BJ (cell line): ENCODE measurements at places on chromosomes 4 and X. TPM values are rescaled to one million over a fixed set of nuclear protein-coding genes. Genes with fewer than 3 reads are reported as not detected.
A peak's percentile ranks its signal among the peaks of the same experiment; 100 is the strongest.

DNA sequence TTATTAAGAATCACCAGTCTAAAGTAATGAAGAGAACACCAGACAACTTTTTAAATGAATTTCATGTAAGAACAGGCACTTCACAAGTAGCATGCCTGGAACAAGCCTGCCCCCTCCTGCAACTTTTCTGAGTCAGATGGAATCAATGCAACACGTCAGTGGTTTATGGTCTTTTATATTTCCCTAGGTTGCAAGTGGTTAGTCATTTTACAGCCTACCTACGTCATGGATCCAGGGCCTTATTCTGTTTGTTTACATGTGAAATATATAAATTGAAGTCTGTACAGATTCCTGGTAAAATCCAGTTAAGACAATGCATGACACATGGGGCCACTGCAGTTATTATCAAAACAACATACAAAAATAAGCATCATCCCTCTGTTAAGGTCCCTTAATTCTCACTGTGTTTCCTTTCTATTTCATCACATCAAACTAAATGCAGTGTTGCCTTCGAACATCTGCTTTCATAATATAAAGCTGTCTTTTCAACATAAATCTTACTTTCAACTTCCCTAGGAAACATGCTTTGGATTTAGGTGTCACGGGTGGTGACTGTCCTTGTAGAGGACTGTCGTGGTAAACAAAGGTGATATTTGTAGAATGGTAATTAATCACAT is 309.3 kb downstream of the FRMPD4 start:
- DNase-seq, result peak; percentile 74

- no peak for DNase-seq
These were observed 93.7 kb downstream of the CLNK start for GRCh38 chr4:10590896-10591295.

GRCh38 chrX:53288189-53288588 is 6.8 kb upstream of the IQSEC2 start:
- no peak for DNase-seq

DNA sequence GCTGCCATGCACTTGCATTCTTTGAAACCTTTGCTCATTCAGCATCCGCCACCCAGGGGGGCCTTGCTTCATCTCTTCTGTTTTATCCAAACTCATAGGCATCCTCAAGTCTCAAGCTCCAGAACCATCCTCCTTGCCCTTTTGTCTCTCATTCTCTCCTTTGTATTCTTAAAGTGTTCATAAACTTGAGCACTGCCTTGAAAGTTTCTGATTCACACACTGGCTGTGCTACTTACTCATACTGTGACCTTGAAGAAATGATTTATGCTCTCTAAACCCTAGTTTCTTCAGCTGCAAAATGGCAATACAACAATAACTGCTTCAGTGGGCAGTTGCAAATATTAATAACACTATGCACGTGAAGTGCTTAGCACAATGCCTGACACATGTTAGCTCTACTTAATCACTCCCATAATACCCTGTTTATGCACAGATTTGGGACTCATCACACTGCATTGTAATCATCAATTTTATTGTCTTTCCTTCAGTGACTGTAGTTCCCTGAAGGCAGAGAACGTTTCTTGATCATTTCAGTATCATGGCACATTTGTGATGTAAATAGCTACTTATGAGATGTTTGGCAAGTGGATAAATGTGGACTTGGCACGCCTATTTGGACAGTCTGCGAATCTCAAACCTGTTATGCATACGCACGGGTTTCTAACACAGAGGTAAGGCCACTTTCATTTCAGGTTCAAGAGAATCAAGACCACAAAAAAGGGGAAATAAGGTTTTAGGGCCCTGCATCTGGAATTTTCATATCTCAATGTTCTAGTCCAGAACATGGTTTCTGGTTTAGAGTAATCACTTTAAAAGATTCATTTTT is 291.0 kb downstream of the LDB2 start:
- DNase-seq, result no peak

- DNase-seq, result no peak
These were observed 198.5 kb downstream of the RELL1 start for GRCh38 chr4:37487668-37488067.

- no peak for DNase-seq
These were observed 76.9 kb downstream of the SLC39A8 start for GRCh38 chr4:102268355-102268754.

GRCh38 chr4:22435652-22436051 is 80.2 kb downstream of the ADGRA3 start:
- no peak for DNase-seq

- DNase-seq, result no peak
These were observed 45.8 kb downstream of the EVC2 start for GRCh38 chr4:5662555-5662954.

The LRCH2 gene
- polyA plus RNA-seq, result 1.5 and 4.1 TPM in 2 replicates

The ZNF141 gene
- polyA plus RNA-seq, result 2.1 and 3.2 TPM in 2 replicates

The USP17L25 gene
- polyA plus RNA-seq, result not detected in 2 replicates
